Fibroblast of skin of right quadriceps (primary cell): ENCODE measurements at places on chromosomes 6 and 20.

DNA sequence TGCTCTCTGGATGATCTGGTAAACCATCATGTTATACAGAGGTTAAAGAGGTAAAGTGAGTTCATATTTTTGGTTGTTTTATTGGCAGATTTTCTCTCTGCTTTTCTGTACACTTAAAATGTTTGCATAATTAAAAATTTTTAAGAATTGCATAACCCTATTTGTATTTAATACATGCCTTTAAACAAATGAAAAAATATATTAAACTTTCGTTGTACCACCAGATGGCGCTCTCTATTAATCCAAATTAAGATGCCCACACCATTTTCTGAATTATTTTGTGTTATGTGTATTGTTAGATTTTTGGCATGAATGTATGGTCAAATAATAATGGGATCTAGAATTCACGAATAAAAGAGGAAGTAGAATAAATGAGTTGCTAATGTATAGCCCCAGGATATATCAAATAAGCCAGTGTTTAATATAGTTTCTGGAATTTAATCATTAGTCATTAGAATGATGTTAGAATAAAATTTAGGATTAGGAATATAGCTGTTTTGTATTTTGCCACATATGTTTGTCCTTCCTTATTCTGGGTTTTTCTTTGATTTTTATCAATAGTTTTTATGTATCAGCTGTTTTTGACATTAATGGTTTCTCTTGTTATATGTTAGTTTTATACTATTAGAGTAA is 38.9 kb downstream of the SMAP1 start:
- peak; percentile 32 for DNase-seq

GRCh38 chr6:31948753-31949413 is 3.0 kb downstream of the CFB start:
- DNase-seq = no peak

DNA sequence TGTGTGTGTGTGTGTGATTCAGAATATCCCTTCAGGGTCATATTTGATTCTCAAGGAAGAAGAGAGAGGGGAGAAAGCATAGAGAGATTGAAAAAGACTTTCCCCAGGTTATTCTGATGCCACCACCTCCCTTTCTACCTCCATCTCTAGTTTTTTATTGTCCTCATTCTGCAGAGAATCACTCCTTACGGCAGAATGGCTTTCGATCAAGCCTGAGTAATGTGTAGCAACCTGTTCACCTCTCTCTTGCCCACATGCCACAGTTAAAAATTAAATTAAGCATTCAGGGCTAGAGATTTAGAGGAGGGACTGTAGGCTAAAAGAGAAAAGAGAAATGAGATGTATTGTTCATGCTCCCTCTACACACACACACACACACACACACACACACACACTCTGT is 18.1 kb downstream of the KLHL32 start:
- no peak for DNase-seq

DNA sequence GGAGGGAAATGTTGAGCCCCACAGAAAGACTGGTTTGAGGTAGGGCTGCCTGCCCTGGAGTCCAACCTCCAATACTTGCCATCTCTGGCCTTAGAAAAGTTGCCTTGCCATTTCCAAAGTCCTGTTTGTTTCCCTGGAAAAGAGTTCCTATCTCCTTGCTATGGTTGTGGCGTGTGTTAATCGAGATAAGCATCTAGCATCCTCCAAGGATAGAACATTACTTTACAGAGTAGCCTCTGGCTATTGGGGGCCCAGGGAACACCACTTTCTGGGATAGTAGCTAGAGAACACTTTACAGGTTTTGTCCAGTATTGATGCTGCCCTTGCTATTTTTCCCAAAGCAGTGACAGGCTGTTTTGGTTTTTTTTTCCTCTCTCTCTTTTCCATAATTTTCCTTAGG is 57.4 kb upstream of the SASH1 start:
- DNase-seq = no peak

DNA sequence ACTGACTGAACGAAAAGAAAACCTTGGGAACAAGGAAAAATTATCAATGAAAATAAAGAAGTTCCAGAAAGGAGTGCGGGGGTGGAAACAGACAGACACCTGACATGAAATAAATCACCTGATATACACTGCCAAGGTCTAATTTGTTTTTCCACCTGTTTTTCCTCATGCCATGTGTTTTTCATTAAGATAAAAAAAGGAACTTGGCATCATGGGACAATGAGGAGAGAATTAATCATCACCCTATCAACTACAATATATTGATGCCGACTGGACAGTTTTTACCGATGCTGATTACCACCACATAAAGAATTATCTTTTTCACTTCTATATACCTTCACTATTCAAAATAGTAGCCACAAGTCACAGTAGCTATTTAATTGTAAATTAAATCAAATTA is 233.2 kb downstream of the ARHGAP18 start:
- DNase-seq = no peak

DNA sequence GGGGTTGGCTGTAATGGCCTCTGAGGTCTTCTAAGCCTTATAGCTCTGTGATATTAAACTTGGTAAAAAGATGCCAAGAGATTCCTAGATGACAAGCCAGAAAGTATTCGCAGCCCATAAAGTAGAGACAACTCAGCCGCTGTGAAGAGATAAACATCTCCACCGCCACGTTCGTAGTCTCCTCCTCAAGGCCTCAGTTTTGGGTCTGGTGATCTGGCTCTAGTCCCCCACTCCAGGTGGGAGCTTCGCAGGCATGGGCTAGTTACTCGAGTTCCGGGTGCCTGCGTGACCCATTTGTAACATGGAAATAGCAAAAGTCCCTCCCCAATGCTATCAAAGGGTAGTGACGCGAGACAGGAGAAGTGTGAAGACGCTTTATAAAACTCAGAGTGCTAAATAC is 28.3 kb upstream of the AFDN start:
- no peak for DNase-seq

GRCh38 chr20:57091748-57092111 is 174.7 kb downstream of the BMP7 start:
- no peak for DNase-seq

- no peak for DNase-seq
Measured at GRCh38 chr6:160391419-160392116, 43.4 kb downstream of the SLC22A3 start.

DNA sequence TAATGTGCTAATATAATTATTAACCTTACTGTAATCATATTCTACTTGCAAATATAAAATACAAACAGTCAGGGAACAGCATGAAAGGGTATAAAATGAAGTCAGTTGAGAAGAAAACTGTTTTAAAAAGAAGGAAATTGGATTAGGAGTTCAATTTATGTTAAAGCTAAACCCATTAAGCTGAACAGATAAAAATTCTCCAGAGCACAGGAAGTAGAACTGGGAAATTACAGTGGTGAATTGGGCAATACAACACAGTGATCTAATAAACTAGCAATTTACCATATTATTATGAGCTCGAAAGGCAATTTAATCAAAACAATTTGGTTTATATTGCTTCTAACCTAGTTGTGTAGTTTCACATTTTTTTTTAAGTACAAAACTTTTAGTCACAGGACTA is 407.4 kb upstream of the RGS17 start:
- peak; percentile 7 for DNase-seq

GRCh38 chr6:19410481-19410880 is 426.7 kb upstream of the ID4 start:
- peak; percentile 56 for DNase-seq

DNA sequence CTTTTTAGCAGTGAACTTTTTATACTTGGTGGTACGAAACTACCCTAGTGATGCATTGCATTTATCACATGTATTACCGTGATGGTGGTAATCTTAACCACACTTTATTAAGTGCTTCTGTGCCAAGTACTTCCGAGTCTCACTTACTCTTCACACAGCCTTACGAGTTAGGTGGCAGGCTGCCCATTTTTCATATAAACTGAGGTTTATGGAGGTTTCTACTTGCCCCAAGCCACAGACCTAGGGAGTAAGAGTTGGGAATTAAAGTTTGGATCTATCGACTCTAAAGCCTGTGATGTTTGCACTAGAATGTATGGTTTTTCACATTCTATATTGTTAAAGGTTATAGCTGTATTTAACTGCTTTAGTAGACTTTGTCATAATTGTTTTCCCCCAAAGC is 5.5 kb upstream of the PABPC1L start:
- DNase-seq = no peak

DNA sequence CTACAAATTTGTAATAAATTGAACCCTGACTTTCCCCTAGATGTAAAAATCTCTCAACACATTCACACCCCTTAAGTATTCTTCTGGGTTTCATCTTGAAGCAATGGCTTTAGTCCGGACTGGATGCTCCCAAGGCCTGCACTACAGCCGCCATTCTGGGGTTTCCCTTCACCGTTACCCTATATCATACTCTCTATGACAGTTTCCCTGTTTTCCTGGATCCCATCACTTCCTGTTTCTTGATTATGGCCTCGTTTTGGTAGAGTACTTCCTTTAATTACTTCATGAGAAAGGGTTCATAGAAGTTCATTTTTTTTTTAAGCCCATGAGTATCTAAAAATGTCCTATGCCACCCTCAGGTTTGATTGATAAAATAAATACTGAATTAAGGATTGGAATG is 11.7 kb downstream of the FIG4 start:
- DNase-seq = no peak

GRCh38 chr6:4660377-4661321 is 115.6 kb upstream of the CDYL start:
- no peak for DNase-seq

- DNase-seq = no peak
Measured at GRCh38 chr6:23890543-23891227, 235.3 kb upstream of the NRSN1 start.

DNA sequence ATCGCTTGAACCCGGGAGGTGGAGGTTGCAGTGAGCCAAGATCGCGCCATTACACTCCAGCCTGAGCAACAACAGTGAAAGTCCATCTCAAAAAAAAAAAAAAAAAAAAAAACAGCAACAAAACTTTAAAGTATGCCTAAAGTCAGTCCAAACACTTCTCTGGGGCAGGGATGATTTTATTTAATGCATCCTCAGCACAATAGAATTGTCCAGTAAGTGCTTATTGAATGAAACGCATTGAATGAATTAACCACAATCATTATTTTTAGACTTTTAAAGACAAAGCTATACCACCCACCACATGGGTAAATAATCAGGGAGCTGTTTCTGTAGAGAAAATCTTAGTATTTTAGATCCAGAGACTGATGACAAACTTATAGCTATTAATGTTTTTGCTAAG is 16.6 kb upstream of the CTAGE9 start:
- no peak for DNase-seq

DNA sequence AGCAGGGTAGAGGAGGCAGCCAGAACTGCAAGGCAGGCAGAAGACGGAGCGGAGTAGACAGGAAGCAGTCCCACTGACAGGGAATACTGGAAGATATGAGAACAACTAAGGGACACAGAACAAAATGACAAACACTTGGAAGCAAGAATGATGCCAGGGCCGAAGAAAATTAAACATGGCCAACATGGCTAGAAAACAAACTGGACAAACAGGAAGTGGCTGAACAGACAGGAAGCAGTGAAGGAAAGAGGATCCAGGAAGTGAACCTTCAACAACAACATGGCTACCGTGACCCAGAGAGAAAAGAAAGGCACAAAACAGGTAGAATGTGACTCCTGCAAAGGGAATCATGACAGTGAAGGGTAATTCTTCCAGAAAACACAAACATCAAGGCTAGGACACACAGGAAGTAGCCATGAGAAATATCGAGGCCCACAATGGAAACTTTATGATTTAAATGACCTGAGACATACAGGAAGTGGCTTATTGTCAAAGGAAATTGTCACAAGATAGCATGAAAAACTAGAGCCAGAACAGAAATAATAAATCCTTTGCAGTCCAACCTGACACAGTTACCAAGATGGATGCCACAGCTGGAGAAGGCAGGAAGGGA is 9.1 kb downstream of the COL11A2 start:
- DNase-seq = no peak

- peak; percentile 70 for DNase-seq
Measured at GRCh38 chr20:47544852-47545251, 43.2 kb downstream of the NCOA3 start.

- peak; percentile 79 for DNase-seq
Measured at GRCh38 chr6:33297956-33298772, 578 bp downstream of the RGL2 start.

DNA sequence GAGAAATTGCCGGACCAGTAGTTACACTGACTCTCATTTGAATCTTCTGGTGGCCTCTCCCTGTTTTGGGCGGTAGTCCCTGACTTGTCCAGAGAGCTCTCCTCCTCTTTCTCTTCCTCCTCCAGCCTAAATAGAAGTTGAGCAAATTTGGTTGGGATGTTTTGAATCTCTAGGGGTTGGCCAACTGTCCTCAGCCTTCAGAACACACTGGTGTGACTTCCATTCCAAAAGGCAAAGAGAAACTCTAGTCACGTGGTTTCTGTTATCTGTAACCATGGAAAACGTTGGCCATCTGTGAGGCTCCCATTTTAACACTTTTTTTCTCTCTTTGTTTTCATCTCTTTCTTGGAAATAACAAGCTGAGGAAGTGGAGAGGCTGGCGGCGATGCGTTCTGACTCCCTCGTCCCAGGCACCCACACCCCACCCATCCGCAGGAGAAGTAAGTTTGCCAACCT is 275.3 kb downstream of the TBC1D7 start:
- no peak for DNase-seq

- DNase-seq = no peak
Measured at GRCh38 chr6:154481521-154482013, 28.9 kb downstream of the CNKSR3 start.

- DNase-seq = no peak
Measured at GRCh38 chr6:134634966-134635365, 314.9 kb downstream of the ALDH8A1 start.

- no peak for DNase-seq
Measured at GRCh38 chr20:20318365-20319161, 49.3 kb upstream of the INSM1 start.

- no peak for DNase-seq
Measured at GRCh38 chr6:21131406-21131805, 462.1 kb upstream of the SOX4 start.

DNA sequence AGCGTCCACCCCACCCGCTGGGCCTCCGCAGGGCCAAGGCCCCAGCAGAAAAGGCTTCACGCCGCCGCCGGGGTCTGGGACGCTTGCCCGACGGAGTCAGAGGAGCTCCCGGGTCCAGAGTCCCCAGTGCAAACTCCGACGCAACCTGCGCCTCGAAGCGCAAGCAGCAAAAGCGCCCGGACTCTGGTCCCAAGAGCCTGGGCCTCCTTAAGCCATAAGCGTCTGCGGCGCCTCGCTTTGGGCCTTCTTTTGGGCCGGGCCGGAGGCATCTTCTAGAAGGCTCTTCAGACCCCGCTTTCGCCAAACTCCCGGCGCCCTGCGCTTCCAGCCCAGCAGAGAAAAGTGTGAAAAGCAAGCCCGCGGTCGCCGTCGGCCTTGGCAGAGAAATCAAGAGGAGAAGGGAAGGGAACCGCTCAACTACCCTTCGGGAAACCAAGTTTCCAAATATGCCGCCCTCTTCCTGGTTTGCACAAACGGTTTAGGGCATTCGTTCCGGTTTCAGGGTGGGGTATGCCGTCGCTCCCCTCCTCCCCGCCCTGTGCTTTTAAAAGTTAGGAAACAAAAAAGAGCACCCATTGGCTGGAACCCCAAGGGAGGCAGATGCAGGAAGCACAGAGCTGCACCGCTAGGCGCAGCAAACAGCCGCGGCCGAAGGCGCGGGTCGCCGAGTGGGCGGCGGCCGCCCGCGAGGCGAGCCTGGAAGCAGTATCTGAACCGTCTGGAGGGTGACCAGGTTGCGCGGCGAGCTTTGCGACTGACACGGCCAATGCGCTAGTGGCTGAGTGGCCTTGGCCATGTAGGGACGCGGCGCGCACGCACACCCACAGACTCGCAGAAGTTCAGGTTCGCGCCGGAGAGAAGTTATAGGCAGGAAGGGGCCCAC is 1.2 kb downstream of the TBX18 start:
- peak; percentile 90 for DNase-seq
